ENCODE measurements at places on chromosomes 13 and 19.

- DNase-seq: no peak
Observed at GRCh38 chr13:94369972-94370436, 109.5 kb downstream of the DCT start.

DNA sequence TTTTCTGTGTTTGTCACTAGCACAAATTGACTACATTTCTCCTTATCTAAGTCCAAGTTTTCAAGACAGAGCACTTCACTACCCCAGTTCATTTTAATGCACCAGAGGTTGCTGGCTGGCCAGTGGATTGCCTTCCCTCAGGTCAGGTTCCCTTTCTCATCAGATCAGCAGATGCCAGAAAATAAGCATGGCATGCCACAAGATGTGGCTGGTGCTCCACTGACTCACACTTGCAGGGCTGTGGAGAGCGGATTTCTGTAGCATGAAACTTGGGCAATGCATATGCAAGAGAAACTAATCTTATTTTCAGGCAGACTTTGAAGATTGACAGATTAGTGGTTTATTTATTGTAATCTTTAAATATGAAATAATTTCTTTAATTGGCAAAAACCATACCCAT, 79.5 kb downstream of the RUBCNL start:
- no peak for DNase-seq

DNA sequence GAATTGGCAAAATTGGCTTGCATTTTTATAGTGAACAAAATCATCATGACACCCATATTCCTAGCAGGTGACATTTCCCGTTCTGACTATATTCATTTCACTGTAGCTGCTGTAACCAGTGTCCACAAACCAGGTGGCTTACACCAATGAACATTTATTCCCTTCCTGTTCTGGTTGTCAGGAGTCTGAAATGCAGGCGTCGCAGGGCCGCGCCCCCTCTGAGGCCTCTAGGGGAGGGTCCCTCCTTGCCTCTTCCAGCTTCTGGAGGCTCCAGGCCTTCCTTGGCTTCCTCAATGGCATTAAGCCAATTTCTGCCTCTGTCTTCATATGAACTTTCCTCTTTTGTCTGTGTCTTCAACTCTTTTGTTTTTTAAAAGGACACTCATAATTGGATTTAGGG, 6.5 kb upstream of the RLN3 start:
- DNase-seq: no peak

DNA sequence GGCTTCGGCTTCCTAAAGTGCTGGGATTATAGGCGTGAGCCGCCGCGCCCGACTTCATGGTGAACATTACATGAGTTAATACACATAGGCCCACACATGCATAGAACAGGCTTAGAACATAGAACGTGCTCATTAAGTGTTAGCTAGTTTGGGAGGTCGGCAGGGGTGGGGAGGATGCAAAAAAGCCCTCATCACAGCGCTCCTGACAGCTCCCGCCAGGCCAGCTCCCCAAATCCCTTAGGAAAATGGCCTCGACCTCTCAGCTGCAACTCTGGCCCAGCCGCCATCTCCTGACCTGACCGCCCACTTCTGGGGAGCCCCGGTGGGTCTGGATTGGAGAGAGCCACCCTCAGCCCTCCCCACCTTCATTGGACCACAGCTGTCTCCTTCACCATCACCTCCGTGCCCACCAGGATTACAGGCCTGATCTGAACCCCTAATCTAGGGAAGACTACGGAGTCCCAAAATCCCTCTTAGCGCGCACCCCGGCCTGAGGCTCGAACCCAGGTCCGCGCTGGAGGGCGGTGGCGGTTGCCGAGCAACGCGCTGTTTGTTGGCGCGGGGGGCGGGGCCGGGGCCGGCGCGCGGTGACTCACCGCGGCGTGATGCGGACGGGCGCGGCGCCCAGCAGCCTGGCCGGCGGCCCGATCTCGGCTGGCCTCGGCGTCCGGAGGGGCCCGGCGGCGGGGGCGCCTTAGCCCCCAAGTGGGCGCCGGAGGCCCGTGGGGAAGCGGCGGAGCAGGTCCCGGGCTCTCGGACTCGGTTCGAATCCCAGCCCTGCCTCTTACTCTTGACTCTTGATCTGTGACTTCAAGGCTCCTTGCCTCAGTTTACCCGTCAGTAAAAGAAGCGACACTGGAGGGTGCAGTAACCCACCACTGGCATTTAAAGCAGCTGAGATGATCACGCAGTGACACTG, 26.7 kb upstream of the NANOS3 start:
- peak; percentile 67 for DNase-seq

All from stimulated activated CD4-positive, alpha-beta T cell treated with anti-CD3 and anti-CD28 coated beads, Interleukin-1b, Interleukin-23, amount 100 ng/mL, for 24 hours (primary cell).